ENCODE measurements at places on chromosomes 5 and 9.

DNA sequence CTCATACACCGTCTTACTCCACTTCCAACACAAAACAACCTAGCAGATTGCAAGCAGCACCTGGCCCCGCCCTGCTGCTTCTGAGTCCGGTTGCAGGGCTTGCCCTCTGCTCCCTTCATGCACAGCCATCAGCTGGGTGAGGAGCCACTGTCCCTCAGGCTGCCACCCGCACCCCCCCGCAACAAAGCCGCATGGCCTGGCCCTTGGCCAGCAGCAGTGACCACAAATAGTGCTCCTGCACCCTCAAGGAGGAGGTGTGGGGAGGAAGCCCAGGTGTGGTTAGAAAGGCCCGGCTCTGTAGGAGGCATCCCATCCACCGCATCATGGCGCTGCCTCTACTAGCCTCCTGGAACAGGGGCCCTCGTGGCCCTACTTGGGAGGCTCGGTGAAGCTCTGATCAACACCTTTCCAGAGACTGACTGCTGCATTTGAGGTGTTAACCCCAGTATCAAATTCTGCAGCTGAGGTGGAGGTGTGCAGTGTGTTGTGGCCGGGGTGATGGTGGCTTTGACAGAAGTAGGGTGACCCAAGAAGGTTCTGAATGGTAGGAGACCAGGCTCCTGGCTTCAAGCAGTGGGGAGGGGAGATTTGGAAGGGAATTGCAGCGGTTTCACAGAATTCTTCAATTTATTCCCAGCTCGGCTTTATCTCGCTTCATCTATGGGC is 52.7 kb downstream of the WNK2 start:
- no peak for DNase-seq

GRCh38 chr5:94469894-94470329 is 148.5 kb downstream of the KIAA0825 start:
- DNase-seq, result no peak

DNA sequence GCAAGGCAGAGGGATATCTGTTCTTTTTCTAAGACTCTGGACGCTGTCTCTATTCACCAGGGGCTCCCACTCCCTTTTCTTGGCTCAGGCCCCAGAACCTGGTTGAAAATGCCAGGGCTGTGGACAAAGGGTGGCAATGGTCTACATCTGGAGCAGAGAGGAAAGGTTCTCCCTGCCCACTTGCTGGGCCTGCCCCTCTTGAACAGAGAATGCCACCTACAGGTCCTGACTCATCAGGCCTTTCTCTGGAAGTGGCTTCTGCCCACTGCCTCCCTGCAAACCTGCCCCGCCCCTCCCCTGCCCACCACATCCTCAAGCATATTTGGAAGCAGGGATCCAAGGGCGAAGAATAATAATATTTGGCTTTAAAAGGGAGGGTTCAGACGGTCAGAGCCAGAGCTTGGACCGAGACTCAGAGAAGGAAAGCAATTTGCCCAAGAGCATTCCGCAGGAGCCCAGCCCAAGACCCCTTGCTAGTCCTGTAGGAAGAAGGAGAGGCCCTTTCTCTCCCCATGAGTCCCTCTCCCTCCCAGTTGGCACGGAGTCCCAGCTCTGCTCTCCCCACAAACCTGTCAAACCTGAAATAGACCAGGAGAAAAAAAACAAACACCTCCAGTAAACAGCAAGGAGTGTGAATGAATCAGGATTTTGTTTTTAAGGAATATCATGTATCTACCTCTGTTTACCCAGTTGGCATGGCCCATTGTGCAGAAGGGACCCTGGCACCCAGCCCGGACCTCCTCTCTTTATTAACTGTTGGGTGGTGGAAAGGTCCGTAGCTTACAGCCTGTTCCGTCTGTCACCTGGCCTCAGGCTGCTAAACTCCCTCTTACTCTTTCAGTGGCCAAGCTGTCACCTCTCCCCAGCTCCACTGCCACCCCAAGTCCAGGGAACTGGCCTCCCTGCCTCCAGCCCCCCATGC is 37.7 kb upstream of the STXBP1 start:
- DNase-seq, result peak; percentile 69

- DNase-seq, result no peak
These were observed 141.4 kb downstream of the PRR16 start for GRCh38 chr5:120605325-120606079.

GRCh38 chr5:91170266-91170665 is 212.9 kb downstream of the ARRDC3 start:
- no peak for DNase-seq

DNA sequence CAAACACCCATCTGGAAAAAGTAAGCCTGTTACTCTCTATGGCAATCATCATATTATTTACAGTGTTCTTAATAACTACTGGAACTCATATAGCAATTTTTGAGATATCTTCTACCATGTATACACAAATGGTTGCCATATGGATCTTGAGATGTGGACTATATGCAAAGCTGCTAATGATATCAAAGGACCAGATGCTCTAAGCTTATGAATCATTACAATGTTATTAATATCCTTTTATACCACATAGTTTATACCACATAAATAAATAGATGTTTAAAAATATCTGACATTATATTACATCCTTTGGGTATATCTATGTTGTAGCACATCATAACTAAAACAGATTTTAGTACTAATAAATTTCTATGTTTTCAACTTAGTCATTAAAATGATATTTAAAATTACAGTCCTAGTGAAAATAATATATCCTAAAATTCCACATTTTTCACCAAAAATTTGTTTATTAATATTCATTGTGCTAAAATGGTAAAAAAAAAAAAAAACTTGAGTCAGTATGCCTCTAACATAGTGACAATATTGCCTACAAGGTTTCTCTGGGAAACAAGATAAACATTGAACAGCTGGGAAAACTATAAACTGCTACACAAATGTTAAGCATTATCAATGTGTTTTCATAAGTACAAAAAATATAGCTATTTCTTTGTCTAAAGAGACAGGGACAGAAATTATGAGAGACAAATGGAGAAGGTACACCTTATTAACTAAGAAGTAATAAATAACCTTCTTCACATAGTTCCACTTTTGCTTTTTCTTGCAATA is 85.5 kb downstream of the DTWD2 start:
- no peak for DNase-seq

DNA sequence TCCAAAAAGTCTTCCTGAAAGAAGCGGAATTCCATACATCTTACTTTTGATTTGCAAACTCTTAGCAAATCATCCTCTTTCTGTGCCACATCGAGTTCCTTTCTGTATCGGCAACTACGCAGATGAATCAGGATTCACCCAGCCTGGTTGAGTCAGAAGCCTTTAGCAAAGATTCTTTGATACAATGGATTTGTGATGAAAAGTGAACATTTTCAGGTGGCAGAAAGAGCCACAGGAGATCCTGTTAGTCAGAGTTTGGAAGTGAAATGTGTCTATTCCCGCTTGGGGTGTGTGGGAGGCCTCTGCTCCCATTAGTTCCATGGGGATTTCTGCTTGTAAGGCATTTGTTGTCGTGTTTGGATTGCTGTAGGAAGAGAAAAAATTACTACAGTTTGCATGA is 351.8 kb upstream of the WWC1 start:
- DNase-seq, result no peak

GRCh38 chr5:94545870-94546625 is 72.4 kb downstream of the KIAA0825 start:
- no peak for DNase-seq
